Adrenal gland (tissue), 19 donors: ENCODE measurements at places on chromosomes 7 and 10. TPM values are rescaled to one million over a fixed set of nuclear protein-coding genes. Genes with fewer than 3 reads are reported as not detected.

DNA sequence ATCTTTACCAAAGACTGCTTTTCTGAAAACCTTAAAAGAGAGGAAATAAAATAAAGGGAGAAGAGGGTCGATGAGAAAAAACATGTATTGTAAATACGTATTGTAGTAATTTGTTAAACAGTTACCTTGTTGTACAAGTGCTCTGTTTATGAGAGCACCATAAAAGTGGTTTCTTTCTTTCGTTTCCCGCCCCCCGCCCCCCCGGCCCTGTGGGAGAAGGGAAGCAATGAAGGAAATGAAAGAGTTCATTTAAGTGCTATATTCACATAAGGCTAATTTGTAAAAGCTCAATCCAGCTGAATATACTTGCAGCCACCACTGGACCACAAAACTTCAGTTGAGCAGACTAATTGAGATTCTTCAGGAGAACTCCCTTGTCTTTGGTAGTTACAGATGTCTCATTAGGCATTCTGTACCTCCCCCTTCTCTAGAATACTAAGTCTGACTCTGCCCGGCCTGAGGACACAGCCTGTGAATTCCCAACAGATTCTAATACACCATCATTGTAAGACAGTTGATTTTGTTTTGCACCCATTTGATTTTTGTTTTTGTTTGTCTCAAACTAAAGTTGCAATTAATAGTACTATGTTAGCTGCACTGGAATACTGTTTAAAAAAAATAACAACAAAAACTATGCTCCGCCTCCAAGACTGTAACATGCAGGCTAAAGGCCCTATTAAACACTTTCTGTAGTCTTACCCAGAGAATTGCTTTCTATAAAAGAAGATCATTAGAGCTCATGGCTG is 124.9 kb downstream of the ARHGAP12 start:
- no peak for DNase-seq
- H3K27me3 ChIP-seq, result no peaks in the 10 kb centered on the region
- no peaks in the 10 kb centered on the region for H3K36me3 ChIP-seq
- no peak overlapping the region for H3K4me3 ChIP-seq

GRCh38 chr7:38629651-38630510 is 1.3 kb downstream of the AMPH start:
- no peak overlapping the region for H3K27ac ChIP-seq
- DNase-seq, result no peak
- H3K4me1 ChIP-seq, result peaks cover 6% of the 10 kb centered on the region
- H3K27me3 ChIP-seq, result peaks cover 12% of the 10 kb centered on the region

GRCh38 chr10:4825868-4826791 is at the start of gene AKR1E2:
Gene AKR1E2, plus strand, starts transcription at chr10:4826207. Its CDS starts 118 bp downstream, at chr10:4826325.
- peak; percentile 92 for DNase-seq
- peaks cover 7% of the 10 kb centered on the region for H3K4me1 ChIP-seq
- H3K4me3 ChIP-seq, result no peak within 1 kb of the TSS
- H3K36me3 ChIP-seq, result no peaks in the 10 kb centered on the region
- H3K27me3 ChIP-seq, result no peaks in the 10 kb centered on the region

GRCh38 chr10:23472181-23472580 is 33.3 kb downstream of the OTUD1 start:
- no peaks in the 10 kb centered on the region for H3K4me1 ChIP-seq
- no peak overlapping the region for H3K27ac ChIP-seq
- H3K27me3 ChIP-seq, result no peaks in the 10 kb centered on the region
- no peak for DNase-seq
- no peak overlapping the region for H3K4me3 ChIP-seq
- H3K36me3 ChIP-seq, result no peaks in the 10 kb centered on the region

DNA sequence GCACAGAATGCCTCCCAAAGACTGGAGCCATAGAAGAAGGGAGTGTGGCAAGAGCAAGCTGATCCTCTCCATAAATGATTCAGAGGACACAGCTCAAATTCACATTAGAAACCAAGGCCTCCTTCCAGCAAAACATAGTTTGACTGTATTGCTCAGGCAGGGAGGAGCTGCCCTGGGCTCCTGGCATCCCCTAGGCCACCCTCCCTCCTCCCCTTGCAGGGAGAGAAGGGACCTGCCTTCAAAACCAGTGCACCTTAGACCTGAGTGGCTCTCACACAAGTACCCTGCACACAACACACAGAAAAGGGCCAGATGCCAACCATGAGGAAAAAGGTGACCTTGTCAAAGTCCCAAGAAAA is 64.7 kb downstream of the CREB3L2 start:
- peak; percentile 68 for DNase-seq
- H3K4me1 ChIP-seq, result peaks cover 54% of the 10 kb centered on the region
- no peaks in the 10 kb centered on the region for H3K36me3 ChIP-seq
- H3K27me3 ChIP-seq, result no peaks in the 10 kb centered on the region
- H3K27ac ChIP-seq, result peak overlapping the region; percentile 67

DNA sequence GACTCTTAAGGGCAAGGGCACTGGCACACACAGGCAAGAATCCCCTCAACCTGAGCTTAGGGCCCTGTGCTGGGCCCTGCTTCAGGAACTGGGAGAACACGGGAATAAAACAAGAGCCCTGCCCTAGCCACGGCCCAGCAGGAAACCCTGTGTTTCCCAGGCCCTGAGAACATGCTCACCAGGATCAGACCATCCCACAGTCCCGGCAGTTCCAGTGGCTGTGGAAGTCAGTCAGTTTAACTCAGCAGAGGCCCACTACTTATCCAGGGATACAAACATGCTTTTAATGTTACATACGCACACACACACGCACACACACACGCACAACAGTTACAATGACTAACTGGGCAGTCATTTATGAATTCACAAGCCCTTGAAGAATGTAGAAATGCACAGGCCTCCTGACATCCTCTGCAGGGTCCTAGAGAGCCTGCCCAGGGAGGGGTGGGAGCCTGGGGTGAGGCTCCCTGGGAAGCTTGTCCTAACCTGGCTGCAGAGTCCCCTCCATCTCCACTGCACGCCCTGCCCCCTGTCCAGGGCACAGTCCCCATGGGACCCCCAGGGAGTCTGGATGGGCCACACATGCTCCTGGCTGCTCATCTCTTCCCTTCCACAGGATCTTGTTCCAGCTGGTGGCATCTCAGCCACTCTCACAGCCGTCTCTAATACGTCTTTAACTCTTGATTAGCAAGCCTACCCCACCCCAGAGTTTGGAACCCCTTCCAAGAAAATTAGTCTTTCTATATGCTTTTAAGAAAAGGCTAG is 97.6 kb downstream of the TCERG1L start:
- DNase-seq, result no peak
- no peak overlapping the region for H3K27ac ChIP-seq
- H3K4me1 ChIP-seq, result no peaks in the 10 kb centered on the region
- no peaks in the 10 kb centered on the region for H3K36me3 ChIP-seq
- no peaks in the 10 kb centered on the region for H3K27me3 ChIP-seq

DNA sequence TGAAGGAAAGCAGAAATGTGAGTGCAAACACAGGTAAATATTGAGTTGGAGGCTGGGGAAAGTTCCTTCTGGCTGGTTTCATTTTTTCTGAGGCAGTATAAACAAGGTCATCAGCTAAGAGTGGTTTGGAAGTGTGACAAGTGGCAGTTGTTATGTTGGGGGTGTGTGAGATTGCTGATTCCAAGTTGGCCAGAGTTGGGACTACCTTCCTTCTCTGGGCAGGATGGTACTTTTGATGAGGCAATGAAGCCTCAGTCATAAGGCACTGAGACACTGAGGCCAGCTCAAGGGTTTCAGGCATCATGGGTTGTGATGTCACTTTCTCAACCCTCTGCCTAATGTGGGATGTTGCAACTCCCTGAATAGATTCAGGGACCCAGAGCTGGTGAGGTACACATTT is 8.2 kb upstream of the PTTG1IP2 start:
- H3K36me3 ChIP-seq, result no peaks in the 10 kb centered on the region
- H3K27ac ChIP-seq, result no peak overlapping the region
- no peak for DNase-seq
- H3K4me1 ChIP-seq, result no peaks in the 10 kb centered on the region
- H3K4me3 ChIP-seq, result no peak overlapping the region
- H3K27me3 ChIP-seq, result no peaks in the 10 kb centered on the region

GRCh38 chr10:5546891-5547680 is 22.3 kb downstream of the CALML3 start:
- H3K27me3 ChIP-seq, result no peaks in the 10 kb centered on the region
- no peak for DNase-seq
- no peaks in the 10 kb centered on the region for H3K36me3 ChIP-seq
- no peak overlapping the region for H3K4me3 ChIP-seq

DNA sequence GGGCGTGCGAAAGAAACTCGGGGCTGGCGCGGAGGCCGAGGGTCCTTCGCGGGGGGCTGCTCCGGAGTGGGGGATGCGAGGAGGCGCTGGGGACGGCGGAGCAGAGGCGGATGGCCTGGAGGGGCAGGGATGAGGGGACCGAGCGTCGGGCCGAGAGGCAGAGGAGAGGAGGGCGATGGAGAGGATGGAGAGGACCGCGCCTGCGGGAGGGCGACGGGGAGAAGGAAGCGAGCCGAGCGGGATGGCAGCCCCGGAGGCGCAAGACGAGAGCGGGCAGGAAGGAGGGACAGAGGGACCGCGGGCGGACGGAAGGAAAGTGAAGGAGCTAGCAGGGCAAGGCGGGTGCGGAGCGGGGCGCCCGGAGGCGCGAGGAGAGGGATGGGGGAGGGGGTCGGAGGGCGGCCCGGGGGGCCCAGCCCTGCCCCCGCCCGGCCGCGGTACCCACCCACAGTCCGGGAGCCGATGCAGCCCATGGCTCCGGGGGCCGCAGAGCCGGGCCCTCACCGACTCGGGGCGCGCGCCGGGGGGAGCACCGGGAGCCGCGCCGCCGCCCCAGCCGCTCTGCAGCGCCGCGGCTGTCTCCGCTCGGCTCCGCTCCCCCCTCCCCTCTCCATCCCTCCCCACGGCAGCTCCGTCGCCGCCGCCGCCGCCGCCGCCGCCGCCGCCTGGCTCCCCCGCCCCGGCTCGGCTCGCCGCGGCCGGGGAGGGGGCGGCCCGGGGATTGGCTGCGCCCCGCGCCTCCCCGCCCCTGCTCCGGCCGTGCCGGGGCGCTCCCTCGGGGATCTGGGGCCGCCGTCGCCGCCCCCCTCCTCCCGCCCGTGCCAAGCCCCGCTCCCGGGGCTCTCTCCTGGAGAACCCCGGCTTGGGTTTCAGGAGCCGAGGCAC is at the start of gene FAM131B:
TSS of gene FAM131B (minus strand) at position 583 of the 885 bp plus-strand sequence. CDS start at position 473, 110 bp downstream.
- DNase-seq, result no peak
- peaks cover 17% of the 10 kb centered on the region for H3K27me3 ChIP-seq
- no peak within 1 kb of the TSS for H3K27ac ChIP-seq
- H3K36me3 ChIP-seq, result no peaks in the 10 kb centered on the region
- peaks cover 8% of the 10 kb centered on the region for H3K4me1 ChIP-seq

- no peak for DNase-seq
- no peaks in the 10 kb centered on the region for H3K36me3 ChIP-seq
- H3K27me3 ChIP-seq, result no peaks in the 10 kb centered on the region
- no peaks in the 10 kb centered on the region for H3K4me1 ChIP-seq
These were observed 103.4 kb downstream of the WNT2 start for GRCh38 chr7:117219485-117219884.

GRCh38 chr7:89648509-89648908 is 505.8 kb upstream of the STEAP1 start:
- no peaks in the 10 kb centered on the region for H3K27me3 ChIP-seq
- H3K4me3 ChIP-seq, result no peak overlapping the region
- no peak for DNase-seq
- H3K27ac ChIP-seq, result no peak overlapping the region
- H3K36me3 ChIP-seq, result no peaks in the 10 kb centered on the region
- H3K4me1 ChIP-seq, result no peaks in the 10 kb centered on the region

GRCh38 chr10:5782174-5782573 is 31.1 kb downstream of the GDI2 start:
- H3K36me3 ChIP-seq, result no peaks in the 10 kb centered on the region
- H3K4me3 ChIP-seq, result no peak overlapping the region
- H3K4me1 ChIP-seq, result peaks cover 2% of the 10 kb centered on the region
- H3K27me3 ChIP-seq, result no peaks in the 10 kb centered on the region
- no peak overlapping the region for H3K27ac ChIP-seq

GRCh38 chr7:150867605-150868004 is 15.3 kb downstream of the AOC1 start:
- no peaks in the 10 kb centered on the region for H3K4me1 ChIP-seq
- no peaks in the 10 kb centered on the region for H3K36me3 ChIP-seq
- no peak overlapping the region for H3K4me3 ChIP-seq
- no peak for DNase-seq
- no peaks in the 10 kb centered on the region for H3K27me3 ChIP-seq

GRCh38 chr7:98420966-98421612 is 20.2 kb upstream of the BAIAP2L1 start:
- H3K36me3 ChIP-seq, result no peaks in the 10 kb centered on the region
- H3K27me3 ChIP-seq, result no peaks in the 10 kb centered on the region
- peaks cover 12% of the 10 kb centered on the region for H3K4me1 ChIP-seq
- no peak overlapping the region for H3K4me3 ChIP-seq

- DNase-seq, result no peak
- H3K27ac ChIP-seq, result no peak overlapping the region
- peaks cover 29% of the 10 kb centered on the region for H3K4me1 ChIP-seq
- no peaks in the 10 kb centered on the region for H3K27me3 ChIP-seq
- no peaks in the 10 kb centered on the region for H3K36me3 ChIP-seq
These were observed 8.7 kb downstream of the TNRC18 start for GRCh38 chr7:5414916-5415315.

DNA sequence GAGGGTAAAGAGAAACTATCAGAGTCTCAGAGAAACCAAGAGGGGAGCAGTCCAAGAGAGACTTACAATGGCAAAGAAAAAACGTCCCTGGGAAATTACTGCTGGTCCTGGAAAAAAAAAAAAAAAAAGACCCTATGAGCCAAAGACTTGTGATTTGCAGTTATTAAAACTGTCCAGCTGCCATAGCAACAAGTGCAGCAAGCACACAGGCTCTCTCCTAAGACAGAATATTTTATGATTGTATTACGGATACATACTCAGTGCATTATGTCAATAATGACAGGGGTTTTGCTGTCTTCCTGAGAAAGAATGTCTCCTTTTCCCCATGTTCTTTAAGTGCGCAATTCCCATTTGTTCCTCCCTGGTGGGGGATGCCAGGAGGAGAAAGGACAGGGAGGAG is 178.5 kb downstream of the GPAM start:
- DNase-seq, result no peak
- no peaks in the 10 kb centered on the region for H3K36me3 ChIP-seq
- no peaks in the 10 kb centered on the region for H3K27me3 ChIP-seq
- H3K27ac ChIP-seq, result no peak overlapping the region
- H3K4me1 ChIP-seq, result no peaks in the 10 kb centered on the region
- no peak overlapping the region for H3K4me3 ChIP-seq

EBLN1 gene
- total RNA-seq, result not detected

RAMP3 gene
- total RNA-seq, result 43.8 TPM

HTR5A gene
- not detected for total RNA-seq

KIF11 gene
- total RNA-seq, result 0.84 TPM

PNLIPRP3 gene
- total RNA-seq, result not detected

MALRD1 gene
- total RNA-seq, result 0.48 TPM

LRIT1 gene
- not detected for total RNA-seq
